ENCODE measurements at places on chromosomes 5 and 9. TPM values are rescaled to one million over a fixed set of nuclear protein-coding genes. Genes with fewer than 3 reads are reported as not detected.
A peak's percentile ranks its signal among the peaks of the same experiment; 100 is the strongest.

DNA sequence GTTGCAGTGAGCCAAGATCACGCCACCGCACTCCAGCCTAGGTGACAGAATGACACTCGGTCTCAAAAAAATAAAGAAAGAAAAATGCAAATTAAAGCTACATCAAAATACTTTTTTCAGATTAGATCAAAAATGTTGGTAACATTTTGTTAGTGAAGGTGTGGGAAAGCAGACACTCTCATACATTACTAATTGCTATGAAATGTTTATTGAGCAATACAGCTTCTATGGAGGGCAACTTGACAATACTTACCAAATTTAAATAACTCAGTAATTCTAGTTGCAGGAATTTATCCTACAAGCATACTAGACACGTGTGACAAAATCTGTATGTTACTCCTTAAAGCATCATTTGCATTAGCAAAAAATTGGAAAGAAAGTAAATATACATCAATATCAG, 4.1 kb downstream of the TRIM23 start:
- no peak for DNase-seq

DNA sequence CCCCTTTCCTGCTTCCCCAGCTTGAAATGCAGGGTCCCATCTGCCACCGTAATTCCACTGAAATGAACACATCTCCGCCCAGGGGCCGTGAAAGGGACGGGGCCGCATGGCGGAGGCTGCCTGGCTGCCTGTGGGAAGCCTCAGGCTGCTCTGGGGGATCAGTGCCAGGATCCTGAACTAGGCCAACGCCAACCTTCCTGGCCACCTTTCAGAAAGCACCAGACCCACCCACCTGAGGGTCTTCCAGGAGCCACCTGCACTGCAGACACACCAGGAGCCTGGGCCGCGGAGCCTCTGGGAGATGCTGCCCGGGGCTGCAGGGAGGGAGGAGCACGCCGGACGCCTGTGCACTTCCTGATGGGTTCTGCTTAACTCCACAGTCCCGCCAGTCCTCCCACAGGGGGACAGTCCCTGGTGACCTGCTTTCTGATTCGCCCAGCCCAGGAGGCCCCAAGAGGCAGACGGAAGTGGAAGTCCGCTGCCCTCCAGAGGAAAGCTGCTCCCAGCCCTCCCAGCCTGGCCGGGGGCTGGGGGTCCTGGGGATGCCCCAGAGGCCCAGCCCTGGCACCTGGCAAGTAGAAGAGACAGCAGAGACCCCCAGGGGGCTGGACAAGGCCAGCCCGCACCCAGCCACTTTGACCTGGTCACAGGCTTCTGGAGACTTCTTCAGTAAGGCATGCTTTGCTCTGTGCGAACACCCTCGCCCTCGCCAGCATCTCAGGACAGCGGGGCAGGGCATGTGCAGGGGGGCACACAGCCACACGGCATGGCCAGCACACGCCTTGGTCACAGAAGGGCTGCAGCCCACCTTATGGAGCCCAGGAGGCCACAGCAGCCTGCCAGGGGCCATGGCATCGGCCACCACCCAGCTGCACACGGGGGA, at the start of gene CARD9:
TSS of gene CARD9 (minus strand) at position 370 of the 883 bp plus-strand sequence. CDS start 1,591 bp downstream, outside the sequence.
- DNase-seq: no peak

DNA sequence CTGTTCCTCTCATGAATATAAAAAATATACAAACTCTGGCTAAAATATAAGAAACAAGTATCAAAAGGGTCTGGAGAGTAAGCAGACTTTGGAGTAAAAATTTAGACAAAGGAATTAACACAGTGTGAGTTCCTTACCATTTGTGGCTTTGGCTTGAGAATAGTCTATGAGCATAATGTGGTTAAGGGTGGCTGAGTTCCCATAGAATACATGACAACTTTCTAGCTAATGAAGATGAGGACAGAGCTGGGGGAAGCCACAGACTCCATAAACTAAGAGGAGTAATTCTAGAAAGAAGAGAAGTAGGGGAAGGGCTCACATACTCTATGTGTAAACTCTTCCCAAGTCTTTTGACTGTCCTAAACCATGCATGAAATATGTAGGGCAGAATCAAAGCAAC, 79.4 kb downstream of the CAAP1 start:
- no peak for DNase-seq

DNA sequence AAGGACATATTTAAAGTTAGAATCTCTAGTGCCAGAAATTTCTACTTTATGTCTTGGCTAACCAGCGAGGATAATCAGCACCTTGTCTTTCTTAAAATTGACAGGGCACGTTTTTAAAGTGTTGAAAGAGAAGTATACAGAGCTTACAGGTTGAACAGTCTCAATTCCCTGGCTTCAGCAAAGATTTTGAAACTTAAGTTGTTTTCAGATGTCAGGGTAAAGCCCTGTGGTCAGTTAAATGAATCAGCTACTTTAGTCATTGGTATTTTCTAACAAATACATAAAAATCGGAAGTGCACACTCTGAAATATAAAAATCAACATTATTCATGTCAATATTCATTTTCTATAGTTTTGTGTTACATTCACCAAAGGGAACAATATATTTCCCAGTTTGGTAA, 29.1 kb downstream of the SNCAIP start:
- DNase-seq: no peak

GRCh38 chr5:52771343-52772039, 16.2 kb upstream of the ITGA1 start:
- DNase-seq: no peak

DNA sequence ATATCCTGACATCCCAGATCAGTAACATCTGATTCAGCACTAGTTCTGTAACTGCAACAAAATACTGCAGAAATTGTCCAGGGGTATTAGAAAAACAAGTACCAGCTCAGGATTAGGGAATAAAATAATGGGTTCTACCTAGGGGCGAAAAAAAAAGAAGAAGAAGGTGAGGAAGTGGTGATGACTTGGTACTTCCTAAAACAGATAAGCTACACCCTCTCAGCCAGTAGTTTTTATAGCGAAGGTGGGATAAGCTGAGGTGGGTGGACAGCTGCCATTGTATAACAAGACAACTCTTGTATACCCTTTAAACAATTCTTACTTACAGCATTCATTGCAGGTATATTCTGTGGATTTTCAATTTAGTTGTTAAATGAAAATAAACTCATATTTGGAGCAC, 19.1 kb downstream of the RAPGEF6 start:
- no peak for DNase-seq

DNA sequence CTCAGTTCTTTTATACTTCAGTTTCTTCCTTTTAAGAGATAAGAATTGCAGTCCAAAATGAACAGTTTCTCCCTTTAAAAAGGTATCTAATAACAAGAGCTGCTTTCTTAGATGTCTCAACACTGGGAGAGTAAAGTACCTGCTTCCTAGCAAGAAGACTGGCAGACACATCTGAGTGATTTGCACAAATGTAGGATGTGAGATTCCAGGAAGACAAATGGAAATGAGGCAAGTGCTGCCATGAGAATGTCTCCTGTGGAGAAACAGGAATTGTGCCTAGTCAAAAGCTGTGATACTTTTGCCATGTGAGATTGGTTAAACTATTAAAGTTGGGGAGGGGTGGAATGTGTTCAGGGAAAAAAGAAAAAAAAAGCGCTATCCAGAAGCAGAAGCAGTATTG, 159.1 kb downstream of the HTR1A start:
- DNase-seq: no peak

DNA sequence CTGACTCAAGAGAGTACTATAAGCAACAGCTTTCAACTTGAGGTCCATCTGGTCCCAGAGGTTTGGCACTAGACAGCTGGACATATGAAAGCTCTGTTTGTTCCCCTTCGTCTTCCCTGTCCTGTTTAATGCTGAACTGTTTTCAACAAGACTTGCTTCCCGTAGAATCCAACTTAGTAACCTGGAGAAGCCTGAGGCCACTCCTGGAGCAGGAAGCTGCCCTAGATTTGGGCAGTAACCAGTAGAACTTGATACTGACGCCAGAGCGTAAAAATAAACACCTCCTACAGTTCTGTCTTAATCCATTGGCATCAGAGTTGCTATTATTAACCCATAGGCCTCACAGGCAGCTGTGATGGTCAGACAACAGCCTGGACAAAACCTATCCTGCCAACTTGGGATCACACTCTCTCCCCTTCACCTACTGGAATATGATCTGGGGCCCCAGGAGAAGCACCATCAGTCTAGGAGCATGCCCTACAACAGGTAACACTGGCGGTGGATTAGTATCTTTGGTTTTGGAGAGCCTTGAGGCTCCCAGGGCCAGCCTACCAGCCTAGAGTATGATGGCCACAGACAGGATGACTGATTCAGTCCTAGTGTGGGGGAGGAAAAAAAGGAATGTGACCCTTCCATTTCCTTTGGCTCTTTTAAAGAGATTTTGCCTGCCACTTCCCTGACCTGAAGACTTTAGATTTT, 29.2 kb downstream of the RUSC2 start:
- peak; percentile 60 for DNase-seq

DNA sequence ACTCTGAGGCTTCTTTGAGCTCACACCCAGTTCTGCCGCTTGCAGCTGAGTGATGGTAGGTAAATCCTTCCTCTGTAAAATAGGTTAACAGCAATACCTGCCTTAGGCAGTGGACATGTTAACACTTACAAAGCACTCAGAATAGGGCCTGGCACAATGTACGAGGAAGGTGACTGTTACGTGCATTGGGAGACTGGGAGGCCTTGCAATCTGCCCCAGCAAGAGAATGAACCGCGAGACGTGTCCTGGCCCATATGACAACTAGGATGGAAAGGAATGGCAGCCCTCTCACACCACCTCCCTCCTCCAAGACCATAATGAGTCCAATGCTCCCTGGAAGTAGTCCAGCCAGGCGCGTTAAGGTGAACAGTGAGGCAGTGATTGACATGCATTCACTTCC, 23.1 kb upstream of the AKNA start:
- DNase-seq: no peak

- no peak for DNase-seq
These were observed 379.9 kb upstream of the IRX4 start for GRCh38 chr5:2262620-2263019.

DNA sequence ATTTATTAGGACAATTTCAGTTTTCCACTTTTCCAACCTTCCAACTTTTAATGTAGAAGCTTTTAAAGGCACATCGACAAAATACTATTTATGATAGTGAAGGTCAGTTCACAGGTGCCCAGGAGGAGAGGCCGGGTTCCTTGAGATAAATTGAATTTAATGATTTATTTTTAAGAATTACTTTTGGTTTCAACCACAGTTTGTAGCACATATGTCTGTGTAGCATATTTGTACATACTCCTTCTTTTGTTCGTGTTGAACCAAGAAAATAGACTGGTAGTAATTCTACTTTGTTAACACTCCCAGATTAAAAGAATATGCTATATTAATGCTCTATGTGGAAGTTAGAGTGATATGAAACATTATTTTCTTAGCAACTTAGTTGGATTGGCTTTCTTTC, 46.7 kb downstream of the NTRK2 start:
- DNase-seq: no peak

- DNase-seq: no peak
These were observed 37.3 kb downstream of the TRIO start for GRCh38 chr5:14180437-14180836.

- DNase-seq: no peak
These were observed 59.7 kb downstream of the COL23A1 start for GRCh38 chr5:178530526-178530925.

DNA sequence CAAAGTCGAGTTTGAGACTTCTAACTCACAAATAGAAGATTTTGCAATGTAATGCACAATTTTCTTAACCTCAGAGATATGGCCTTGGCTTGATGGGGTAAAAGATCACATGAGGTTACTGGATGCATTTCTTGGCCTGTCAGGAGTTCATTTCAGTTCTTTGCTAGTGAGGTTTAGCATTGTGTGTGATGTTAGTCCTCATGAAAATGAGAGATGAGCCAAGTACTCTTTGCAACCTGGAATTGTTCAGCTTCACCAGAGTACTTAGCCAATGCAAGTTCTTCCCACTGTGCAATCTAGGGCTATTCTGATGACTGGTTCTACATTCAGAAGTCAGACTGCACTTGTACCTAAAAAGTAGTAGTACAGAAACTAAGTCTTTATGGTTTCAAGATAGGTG, 24.9 kb downstream of the GNAQ start:
- DNase-seq: no peak

- no peak for DNase-seq
These were observed 99.3 kb downstream of the SLC24A2 start for GRCh38 chr9:19689328-19690101.

The STKLD1 gene
- 1.2 TPM for total RNA-seq

The MAMDC4 gene
- 5.1 TPM for total RNA-seq

The CBY3 gene
- total RNA-seq: not detected

The NEUROG1 gene
- not detected for total RNA-seq

The MYMK gene
- total RNA-seq: not detected

The SMIM15 gene
- 58.7 TPM for total RNA-seq

The PCDHGA4 gene
- total RNA-seq: 2.2 TPM
